ENCODE measurements at places on chromosomes 5 and 9.

- DNase-seq = no peak
Observed at GRCh38 chr5:94748212-94748611, 129.7 kb downstream of the SLF1 start.

DNA sequence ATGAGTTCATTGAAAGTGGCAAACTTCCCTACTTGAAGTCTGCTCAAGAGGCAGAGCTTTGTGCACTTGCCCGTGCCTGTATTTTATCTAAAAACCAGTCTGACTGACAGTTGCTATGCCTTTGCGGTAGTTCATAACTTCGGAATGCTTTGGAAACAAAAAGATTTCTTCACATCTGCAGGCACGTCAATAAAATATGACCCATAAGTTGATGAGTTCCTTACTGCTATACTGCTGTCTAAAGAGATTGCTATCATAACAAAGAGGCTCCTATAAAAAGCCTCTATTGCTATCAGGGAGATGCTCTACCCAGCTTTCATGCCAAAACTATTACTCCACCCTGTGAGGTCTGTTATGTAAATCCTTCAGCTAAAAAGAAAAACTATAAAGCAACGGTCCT, 25.4 kb upstream of the RNF20 start:
- DNase-seq = no peak

- no peak for DNase-seq
Observed at GRCh38 chr9:81522716-81523551, 166.4 kb downstream of the TLE1 start.

DNA sequence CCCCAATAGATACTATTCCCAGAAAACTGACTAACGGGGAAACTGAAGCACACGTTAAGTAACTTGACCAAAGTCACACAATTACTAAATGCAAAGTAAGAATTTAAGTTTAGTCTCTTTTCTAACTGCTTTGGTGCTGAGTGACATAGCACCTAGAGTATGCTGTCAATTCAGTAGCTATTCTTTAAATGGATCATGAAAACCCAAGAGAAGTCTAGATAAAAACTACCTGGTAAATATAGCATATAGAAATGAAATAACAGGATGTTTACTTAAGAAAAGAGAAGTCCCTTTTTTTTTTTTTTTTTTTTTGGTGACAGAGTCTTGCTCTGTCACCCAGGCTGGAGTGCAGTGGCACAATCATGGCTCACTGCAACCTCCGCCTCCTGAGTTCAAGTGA, 129.2 kb downstream of the PDE4D start:
- DNase-seq = no peak

DNA sequence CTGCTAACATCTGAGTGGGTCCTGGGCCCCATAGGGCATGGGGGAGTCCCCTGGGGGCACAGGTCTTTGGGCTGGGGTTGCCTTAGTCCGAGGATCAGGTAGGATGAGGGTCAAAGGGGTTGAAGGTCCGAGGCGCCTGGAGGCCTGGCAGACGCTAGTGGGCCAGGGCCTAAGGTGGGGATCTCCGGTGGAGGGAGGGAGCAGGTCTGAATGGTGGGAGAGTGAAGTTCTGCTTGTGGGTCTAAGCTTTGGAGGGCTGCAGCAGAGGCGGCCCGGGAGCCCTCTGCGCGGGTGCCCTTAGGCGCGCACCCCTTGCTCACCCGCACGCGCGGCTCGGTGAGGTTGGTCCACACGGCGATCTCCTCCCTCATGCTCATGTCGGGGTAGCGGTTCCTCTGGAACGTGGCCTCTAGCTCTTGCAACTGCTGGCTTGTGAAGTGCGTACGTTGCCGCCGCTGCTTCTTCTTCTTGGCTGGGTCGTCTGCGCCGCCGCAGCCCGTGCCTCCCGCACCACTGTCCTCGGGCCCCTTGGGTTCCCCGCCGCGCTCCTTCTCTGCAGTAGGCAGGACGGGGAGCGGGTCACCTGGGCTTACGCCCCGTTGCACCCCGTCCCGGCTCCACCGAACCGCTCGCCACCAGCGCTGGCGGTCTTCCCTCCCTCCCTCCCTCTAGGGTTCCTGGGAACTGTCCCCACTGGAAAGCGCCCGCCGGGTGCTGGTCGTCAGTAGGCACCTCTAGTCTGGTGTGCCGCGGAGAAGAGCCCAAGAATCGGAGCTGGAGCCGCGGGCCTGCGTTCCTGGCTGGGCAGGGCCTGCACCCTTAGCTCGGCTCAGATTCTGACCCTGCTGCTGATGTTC, 2.8 kb downstream of the PITX1 start:
- no peak for DNase-seq

- no peak for DNase-seq
Observed at GRCh38 chr5:23977997-23978396, 470.6 kb downstream of the PRDM9 start.

- DNase-seq = no peak
Observed at GRCh38 chr9:133734590-133735414, 3.4 kb downstream of the SARDH start.

DNA sequence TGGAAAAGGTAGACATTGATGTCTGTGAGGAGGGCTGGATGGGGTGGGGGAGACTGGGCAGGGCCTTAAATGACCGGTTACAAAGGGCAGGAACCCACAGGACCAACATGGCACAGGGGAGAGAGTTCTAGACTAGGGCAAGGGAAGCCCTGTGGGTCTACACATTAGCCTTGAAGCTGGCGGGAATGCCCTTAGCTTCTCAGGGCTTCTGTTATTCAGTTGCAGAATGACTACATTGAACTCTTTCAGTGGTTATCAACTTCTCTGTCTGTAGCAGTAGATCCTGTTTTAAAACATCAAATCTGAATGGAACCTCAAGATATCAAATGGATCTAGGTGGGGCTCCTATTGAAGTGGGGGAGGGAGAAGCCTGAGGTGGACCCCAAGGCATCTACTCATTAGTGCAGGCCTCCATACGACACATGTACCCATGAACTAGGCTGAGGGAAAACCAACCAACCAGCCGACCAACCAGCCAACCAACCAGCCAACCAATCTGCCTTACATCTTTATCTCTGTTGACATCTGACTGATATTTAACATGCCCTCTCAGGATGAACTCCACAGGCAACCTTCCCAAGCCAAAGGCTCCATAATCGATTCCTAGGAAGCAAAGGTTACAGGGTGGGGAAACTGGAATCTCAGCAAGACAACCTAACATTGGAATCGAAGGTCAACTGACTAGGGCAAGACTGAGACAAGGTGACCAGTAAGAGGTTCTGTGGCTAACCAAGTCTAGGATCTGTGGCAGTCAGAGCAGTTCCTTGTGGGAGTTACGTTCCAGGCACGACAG, 48.3 kb downstream of the DAP start:
- DNase-seq = no peak

GRCh38 chr9:136059321-136059791, 35.7 kb downstream of the NACC2 start:
- DNase-seq = no peak

DNA sequence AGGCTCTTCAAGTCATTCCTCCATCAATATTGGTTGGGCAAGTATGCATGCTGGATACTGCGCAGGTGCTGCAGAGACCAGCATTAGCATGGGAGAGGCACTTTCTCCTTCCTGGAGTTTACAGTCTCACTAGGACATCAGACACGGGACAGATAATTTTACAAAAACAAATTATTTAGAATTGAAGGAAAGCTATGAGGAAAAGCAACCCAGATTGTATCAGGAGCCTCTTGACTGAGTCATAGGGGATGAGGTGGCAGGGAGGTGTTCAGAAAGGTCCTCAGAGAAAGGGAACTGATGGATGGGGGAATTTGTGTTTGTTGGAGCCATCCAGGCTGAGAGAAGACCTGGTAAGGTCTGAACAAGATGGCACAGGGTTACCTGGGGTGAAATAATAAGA, 24.5 kb upstream of the RAB14 start:
- DNase-seq = no peak

DNA sequence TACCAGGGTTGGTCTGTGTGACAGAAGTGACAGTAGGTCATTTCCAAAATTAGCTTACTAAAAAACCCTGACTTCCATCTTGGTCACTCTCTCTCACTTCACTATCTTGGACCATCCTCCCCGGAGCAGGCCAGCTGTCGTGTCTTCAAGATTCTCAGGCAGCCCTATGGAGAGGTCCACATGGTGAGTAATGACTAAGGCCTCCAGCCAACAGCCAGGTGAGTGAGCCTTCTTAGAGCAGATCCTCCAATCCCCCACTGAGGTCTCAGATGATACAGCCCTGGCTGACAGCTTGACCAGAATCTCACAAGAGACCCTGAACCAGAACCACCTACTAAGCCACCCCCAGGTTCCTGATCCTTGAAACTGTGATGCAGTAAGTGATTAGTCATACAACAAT, 92.0 kb downstream of the DCP2 start:
- DNase-seq = no peak

DNA sequence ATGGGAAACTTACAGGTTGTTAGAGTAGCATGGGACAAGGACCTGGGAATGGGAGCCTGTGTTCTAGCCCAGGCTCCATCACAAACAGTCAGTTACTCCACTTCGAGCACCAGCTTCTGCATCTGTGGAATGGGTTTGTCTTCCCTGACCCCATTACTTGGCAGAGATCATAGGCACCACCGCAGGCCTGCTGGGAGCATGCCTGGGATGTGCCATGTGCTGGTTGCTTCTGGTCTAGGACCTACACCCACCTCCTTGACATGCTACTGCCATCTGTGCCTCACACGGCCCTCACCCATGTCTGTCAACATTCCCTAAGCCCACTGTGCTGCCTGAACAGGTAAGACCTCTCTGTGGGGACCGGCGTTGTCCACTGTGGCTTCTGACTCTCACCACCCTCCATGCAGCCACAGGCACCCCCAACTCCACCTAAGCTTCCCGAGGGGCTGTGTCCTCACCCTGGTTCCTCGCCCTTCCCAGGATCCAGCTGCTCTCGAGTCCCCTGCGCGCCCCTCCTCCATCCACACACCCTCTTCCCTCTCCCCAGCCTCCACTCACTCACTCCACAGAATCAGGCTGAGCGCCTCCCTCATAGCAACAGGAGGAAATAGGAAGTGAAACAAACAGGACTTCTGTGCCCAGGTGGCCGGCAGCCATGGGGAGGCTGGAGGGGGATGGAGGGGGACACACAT, 85.9 kb upstream of the FAM120A start:
- DNase-seq = no peak

GRCh38 chr9:18347386-18348082, 126.4 kb upstream of the ADAMTSL1 start:
- DNase-seq = no peak

DNA sequence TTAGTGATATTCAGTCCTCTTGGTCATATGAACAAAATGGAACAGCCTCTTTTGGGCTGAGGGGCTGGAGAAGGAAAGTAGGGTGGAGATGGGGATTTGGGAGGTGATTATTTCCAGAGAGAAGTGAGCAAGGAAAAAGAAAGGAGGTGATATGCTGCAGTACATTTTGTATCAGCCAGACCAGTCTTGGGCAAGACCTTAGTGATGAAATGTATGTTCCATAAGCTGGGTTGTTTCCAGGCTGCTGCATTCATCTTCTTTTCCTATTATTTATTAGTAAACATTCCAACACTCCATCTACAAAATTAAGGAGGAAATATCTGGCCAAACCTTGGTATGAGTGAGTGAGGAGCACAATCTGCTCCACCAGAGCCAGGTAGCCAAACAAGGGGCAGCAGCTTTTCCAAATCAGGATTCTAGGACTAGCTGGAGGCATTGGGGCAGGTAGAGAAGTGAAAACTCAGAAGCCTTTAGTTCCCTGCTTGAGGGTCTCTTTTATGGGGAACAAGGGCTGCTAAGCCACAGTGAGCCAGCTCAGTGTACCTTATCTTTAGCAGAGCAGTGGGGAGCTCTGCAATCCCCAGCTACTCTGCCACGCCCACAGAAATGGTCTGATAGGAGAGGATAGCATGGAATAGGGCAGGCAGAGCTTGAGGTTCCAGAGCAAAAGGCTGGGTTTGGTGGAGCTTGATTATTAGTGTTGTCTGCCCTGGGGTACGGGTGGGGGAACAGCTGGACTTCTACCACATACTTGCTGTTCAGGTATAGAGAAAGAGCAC, 19.5 kb downstream of the RAD1 start:
- no peak for DNase-seq

DNA sequence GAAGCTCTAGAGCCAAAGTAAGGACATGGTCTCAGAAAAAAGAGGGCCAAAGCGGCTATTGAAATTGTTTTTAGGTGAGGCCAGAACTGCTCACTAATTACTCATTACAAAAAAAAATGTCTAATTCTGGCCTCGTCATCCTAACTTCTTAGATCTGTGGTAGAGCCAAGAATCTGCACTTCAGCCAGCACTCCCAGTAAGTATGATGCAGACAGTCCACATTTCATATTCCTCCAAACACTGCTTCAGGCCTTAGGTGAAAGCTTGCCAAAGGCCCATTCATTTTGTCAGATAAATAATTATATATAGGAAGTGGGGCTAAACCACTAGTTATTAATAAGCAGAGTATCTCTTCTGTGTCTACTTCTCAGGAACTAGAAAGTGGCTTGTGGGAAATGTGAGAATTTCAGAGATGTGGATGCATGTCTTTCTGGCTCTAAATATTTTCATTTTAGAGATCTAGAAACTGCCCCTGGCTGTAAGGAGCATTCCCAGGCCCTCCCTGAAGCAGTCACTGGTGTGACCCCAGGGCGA, 554.0 kb downstream of the TLE4 start:
- no peak for DNase-seq

GRCh38 chr5:22238047-22238446, 615.1 kb downstream of the CDH12 start:
- DNase-seq = no peak

- DNase-seq = no peak
Observed at GRCh38 chr5:41191249-41191648, 22.1 kb downstream of the C6 start.

GRCh38 chr9:75039009-75039408, 10.9 kb upstream of the CARNMT1 start:
- no peak for DNase-seq

GRCh38 chr5:164359260-164360255, 854.1 kb downstream of the MAT2B start:
- DNase-seq = no peak

DNA sequence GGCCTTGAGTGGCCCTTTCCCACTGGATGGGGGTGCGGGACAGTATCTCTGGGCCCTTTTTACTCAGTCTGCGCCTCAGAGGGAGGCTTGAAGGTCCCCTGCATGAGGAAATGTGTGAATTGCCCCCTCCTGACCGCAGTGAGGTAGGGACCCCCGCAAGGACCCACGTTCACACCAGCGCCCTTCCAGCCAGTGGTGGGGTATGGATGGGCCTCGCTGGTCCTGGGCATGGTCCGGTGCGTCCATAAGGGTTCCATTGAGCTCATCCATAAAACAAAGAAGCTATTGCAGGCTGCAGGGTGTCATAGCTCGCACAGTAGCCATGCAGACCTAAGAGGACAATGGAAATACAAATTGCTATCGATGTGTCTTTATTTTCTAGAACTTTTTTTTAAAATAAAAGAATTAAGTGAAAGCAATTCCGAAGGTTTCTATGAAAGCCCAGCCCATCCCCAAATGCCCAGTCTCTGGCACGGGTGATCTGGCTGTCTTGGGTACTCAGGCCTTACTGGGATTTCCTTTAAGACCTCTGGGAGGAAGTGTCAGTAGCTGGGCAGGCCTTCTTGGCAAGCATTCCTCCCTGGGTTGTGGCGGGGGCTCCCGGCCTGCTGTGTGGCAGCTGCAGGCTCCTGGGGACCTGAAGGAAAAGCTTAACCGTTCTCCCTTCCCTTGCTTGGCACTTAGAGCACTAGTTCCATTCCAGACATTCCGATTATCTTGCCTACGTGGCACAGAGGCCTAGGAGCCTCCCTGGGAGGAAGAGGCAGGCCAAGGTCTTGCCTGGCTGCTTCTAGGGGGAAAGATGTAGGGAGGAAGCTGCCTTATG, 1.5 kb upstream of the SEMA5A start:
- DNase-seq = no peak

- DNase-seq = no peak
Observed at GRCh38 chr5:132184588-132184987, 43.1 kb downstream of the P4HA2 start.
